ENCODE measurements at places on chromosomes 5 and 9. TPM values are rescaled to one million over a fixed set of nuclear protein-coding genes. Genes with fewer than 3 reads are reported as not detected.

SFXN1 gene
- total RNA-seq = 73.0 TPM

KIF4B gene
- not detected for total RNA-seq

OR1J2 gene
- not detected for total RNA-seq

CDH6 gene
- 7.2 TPM for total RNA-seq

ADRB2 gene
- not detected for total RNA-seq

BTNL8 gene
- total RNA-seq = not detected

PGM5 gene
- not detected for total RNA-seq

NAA35 gene
- total RNA-seq = 19.7 TPM

DNA sequence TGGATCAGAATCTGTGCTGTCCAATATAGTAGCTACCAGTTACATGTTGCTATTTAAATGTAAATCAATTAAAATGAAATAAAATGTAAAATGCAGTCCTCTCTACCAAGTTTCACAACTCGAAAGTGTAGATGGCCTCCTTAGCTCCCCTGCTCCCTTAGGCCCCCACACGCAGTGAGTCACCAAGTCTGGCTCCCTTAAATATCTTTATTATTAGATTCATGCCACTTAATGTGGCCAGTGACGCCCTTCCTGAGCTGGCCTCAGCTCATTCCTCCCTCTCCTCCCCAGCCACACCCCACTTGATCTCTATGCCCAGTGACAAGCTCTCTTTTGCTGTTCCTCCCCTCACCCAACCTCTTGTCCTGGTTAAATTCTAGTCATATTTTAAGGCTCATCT is 88.4 kb upstream of the DNAH5 start:
- peak; percentile 89 for DNase-seq

- no peak for DNase-seq
Observed at GRCh38 chr5:2031581-2031980, 148.9 kb upstream of the IRX4 start.

DNA sequence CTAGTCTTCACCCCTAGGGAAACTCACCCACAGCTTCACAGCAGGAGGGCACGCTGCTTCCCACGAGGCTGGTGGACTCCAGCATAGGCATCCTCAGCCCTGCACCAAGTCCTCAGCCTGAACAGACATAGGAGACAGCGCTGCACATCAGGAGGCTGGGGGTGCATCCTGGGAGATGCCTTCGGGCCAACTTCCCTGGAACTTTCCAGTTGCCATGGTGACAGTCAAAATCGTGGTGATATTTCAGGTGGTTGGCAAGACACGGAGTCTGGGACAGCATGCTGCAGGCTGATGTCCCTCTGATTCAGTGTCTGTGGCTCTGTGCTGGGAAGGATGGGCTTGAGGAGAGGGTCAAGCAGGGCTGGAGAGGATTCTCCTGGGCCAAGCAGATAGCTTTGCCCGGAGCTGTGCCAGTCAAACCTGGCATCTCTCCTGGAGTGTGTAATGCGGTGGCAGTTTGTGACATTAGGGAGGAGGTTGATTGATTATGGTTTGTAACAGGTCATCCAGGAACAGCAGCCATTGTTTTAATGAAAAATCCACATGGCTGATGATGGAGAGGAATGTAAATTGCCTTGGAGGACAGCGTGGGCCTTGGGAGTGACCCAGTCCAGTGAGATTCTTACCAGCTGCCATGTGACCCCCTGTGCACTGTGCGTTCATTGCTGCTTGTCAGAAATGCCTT is 35.6 kb upstream of the SEMA4D start:
- DNase-seq = no peak

GRCh38 chr5:116571568-116572349 is 2.9 kb downstream of the SEMA6A start:
- no peak for DNase-seq

DNA sequence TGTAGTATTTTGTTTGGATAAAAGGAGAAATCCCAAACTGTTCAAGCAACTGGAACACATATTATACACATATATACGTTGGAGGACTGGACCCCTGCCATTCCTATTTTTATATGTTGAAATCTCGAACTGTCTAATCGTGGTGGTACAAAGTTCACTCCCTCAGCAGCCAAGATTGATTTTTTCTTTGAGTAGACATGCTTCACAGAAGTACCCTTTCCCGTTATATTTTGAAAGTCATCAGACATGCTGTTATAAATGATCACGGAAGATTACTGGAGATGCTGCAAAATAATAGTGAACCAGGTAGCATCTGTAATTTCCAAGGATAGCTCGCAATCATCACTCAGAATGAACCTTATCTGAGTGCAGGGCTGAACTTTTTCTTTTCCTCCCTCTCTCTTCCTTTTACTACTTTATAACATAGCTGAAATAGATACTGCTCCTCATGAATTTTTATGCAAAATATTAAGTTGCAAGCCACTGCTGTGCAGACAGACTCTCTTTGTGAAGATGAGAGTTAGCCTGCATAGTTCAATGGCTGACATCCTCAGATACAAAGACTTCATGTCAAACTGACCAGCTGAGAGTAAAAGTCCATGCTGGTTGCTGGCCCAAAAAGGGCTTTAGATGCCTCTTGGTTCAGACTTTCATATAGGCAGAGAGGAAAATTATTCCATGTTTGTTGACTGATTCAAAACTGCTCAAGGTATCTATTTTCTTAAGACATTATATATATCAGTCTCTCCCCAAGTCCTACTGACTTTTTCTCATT is 451.9 kb downstream of the TMEM38B start:
- no peak for DNase-seq

DNA sequence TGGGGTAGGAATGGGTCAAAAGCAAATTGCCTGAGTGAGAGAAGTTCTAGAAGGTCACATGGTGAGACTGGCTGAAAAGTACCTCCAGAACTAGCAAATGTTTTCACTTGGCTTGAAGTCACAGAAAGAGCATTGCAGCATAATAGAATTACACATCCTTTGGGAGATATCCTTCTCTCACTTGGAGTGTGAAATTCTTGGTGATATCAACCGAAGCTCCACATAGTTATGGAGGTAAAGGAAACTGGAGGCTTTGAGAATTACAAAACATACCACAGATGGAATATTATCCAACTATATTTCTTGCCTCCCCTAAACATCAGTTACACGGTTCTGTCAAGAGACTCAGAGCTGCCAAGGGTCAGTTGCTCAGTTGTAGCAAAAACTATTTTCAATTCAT is 182.4 kb downstream of the SEMA5A start:
- DNase-seq = peak; percentile 48

DNA sequence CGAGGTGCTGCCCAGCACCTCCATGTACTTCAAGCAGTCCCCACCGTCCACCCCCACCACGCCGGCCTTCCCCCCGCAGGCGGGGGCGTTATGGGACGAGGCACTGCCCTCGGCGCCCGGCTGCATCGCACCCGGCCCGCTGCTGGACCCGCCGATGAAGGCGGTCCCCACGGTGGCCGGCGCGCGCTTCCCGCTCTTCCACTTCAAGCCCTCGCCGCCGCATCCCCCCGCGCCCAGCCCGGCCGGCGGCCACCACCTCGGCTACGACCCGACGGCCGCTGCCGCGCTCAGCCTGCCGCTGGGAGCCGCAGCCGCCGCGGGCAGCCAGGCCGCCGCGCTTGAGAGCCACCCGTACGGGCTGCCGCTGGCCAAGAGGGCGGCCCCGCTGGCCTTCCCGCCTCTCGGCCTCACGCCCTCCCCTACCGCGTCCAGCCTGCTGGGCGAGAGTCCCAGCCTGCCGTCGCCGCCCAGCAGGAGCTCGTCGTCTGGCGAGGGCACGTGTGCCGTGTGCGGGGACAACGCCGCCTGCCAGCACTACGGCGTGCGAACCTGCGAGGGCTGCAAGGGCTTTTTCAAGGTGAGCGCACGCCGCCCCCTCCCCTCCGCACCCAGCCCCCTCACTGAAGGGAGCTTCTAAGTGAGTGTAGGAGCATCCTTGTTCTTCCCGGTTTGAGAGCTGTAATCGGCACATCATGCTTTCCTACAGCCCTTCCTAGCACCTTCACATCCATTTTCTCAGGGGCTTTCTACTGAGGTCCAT is 6.9 kb downstream of the NR4A3 start:
- DNase-seq = peak; percentile 9

DNA sequence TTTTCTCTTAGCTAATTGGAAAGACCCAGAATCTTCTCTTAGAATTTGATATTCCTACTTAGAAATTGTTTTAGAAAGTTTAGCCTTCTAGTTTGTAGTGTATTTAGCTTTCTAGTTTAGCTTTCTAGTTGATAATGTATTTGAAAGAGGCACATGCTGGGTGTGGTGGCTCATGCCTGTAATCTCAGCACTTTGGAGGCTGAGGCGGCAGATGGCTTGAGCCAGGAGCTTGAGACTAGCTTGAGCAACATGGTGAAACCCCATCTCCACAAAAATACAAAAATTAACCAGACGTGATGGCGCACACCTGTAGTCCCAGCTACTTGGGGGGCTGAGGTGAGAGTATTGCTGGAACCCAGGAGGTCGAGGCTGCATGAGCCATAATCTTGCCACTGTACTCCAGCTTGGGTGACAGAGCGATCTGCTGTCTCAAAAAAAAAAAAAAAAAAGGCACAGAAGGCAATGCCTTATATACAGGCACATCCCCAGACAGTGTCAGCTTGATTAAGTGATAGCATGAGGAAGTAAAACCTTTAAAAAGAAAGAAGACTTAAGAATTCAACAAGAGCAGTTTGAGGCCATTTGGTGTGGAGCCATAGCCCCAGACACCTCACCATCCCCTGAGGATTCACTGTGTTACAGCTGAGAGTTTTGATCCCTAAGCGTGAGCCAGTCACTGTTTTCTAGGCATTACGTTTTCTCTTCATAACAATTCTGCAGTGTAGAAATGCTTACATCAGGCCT is 34.6 kb downstream of the ZSWIM6 start:
- DNase-seq = no peak

GRCh38 chr5:8641786-8642505 is 773.0 kb downstream of the MTRR start:
- no peak for DNase-seq

GRCh38 chr5:168728546-168729211 is 149.5 kb upstream of the PANK3 start:
- DNase-seq = no peak

DNA sequence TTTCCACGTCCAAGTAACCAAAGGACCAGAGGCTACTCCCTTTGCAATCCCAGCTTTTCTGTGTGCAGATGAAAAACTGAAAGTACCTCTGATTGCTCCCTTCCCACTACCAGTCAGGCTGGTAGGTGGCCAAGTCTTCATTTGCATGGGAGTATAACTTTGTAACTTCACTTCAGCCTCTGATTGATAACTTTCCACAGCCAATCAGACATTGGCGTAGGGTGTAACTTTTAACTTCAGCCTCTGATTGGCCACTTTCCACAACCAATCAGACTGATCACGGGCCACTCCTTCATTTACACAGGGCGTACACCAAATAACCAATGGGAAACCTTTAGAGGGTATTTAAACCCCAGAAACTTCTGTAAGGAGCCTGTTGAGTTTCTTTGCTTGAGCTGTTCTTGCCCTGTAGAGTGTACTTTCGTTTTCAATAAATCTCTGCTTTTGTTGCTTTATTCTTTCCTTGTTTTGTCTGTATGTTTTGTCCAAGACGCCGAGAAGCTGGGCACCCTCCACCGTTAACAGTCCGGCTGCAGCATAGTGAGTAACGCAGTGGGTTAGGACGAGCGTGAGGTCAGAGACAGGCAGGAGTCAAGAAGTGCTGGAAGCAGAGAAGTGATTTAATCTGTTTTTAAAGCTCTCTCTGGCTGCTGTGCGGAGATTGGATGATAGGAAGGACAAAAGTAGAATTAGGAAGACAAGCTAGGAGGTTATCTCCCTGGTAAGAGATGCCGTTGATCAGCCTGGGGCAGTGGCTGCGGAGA is 3.5 kb upstream of the EXOSC2 start:
- DNase-seq = peak; percentile 97

DNA sequence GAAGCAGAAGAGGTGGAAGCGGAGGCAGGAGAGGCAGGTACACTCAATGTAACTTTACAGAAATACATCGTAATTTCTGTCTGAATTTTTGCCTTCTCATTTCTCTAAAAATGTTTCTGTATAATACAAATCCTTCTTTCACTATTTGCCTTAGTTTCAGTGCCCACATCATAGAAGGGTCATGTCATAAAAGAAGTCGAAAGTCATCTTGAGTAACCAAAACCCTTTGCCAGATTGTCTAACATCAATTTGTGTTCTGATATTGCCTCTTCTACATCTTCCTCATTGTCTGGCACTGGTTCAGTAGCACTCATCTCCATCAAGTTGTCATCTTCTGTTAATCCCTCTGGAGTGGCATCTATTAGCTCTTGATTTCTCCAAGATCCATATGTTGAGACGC is 6.2 kb upstream of the CYFIP2 start:
- DNase-seq = no peak

- DNase-seq = peak; percentile 84
Observed at GRCh38 chr5:154287136-154287535, 96.6 kb downstream of the GALNT10 start.

DNA sequence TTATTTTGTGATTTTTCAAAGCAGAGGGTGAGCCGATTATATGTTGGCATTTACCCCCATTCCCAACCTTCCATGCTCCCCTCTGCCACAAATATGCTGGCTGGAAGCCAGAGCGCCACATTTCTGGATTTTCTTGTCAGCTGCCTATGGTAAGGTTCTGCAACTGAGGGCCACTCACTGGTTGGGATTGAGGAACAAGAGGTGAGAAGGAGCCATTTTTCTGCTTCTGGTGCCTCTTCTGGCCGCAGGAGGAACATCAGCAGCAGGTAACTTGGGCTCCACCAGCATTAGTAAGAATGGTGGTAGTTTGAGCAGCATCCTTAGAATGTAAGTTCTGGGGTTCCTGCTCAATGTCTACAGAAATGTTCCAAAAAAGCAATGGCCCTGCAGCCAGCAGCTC is 159.5 kb upstream of the MAST4 start:
- peak; percentile 9 for DNase-seq

- peak; percentile 72 for DNase-seq
Observed at GRCh38 chr9:110179734-110180133, 28.2 kb downstream of the C9orf152 start.

DNA sequence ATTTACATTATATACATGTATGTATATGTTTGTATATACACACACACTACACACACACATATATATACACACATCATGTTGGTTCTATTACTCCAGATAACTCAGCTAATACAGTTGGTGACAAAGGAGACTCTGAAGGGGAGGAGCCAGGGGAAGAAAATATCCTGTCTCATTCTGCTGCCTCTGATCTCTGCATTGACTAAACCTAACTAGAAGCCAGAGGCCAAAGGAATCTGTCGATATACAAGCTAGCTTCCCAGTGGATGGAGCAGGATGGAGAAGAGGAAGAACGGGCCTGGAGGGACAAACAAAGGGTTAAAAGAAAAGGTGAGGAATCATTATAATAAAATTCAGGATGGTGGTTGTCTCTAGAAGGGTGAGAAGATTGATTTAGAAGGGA is 13.7 kb upstream of the RHOBTB3 start:
- DNase-seq = no peak

GRCh38 chr9:28678097-28678496 is 1104.8 kb upstream of the C9orf72 start:
- no peak for DNase-seq

DNA sequence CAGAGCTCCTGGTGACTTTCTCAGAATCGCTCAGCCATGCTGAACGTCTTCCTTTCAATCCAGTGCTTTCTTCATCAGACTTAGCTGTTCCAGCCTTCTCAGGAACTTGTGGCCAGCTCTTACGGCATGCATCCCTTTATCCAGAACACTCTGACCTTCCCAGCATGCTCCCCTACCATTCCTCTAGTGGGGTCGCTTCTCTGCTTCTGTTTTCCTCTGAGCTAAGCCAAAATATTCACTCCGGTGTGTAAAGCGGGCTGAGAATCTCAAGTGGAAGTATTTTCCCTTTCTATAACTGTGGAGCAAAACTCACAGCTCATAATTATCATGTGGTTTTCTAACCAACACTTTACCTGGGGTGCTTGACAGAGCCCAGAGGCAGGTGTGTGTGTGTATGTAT is 6.2 kb downstream of the DCANP1 start:
- DNase-seq = no peak

- no peak for DNase-seq
Observed at GRCh38 chr5:114434396-114435219, 72.7 kb downstream of the KCNN2 start.

All from GM23248 (cell line).